HCT116 (cell line): ENCODE measurements at places on chromosomes 13 and 19. TPM values are rescaled to one million over a fixed set of nuclear protein-coding genes. Genes with fewer than 3 reads are reported as not detected.

The CABP5 gene
- total RNA-seq = not detected

The ZNF805 gene
- total RNA-seq = 9.2 TPM

The LILRB4 gene
- total RNA-seq = not detected

The SYT3 gene
- 4.6 TPM for total RNA-seq

The DAND5 gene
- total RNA-seq = 0.25 TPM

The METTL21C gene
- total RNA-seq = not detected

The ZNF570 gene
- not detected for total RNA-seq

The TMTC4 gene
- total RNA-seq = 23.6 TPM

The ZNF563 gene
- not detected for total RNA-seq

The PSG6 gene
- total RNA-seq = not detected
